ENCODE measurements at places on chromosomes 3 and 15.

GRCh38 chr15:38058596-38059075, 124.2 kb downstream of the TMCO5A start:
- no peak for DNase-seq

DNA sequence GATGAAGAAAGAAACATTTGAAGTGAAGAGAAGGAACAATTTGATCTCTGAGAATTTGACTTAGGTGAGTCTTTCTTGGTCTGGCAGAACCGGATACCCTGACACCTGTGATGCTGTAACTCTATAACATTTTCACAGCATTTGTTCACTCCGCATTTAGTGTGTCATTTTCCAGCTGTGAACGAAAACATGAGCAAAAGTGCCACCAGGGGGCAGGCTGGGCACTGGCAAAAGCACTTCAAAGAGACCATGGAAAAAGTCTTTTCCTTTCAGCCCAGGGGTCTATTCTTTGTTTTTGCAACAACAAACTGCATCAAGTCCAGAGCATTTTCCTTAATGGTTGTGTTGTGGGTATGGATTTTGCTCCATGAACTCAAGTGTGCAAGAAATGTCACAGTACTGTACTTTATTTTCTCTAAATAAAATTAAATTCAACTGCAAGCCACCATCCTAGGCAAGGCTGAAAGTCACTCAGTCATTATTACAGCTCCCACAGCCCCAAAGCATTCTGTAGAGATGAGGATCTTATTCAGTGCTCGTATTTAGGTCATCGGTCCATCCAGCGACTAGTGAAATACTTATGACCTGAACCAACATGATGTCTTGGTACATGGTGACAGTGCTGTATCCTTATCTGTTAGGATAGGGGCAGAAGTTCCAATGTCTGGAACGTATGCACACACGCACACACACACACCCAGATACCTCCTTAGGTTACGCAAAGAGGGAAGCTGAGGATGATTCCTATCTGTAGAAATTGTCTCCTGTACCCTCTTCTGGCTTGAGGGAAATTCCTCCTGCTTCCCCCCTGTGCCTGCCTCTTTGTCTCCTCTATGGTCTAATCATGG, 125.5 kb downstream of the GADL1 start:
- peak; percentile 29 for DNase-seq

DNA sequence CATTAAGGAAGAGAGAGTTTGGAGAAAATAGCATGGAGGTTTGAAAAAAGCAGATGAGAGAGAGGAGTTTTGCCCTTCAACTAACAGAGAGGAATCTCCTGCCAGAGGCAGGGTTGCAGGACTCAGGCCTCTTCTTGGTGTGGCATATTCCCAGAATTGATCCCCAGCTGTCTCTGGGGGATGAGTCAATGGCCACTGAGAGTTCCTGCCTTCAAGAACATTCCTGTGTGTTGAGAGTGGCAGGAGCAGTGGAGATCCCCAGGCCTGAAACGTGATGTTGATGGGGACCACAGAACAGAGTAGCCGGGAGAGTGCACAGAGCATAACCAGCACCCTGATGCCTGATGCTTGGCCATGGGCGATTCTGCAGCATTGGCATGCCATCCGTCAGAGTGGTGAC, 348.4 kb upstream of the THBS1 start:
- no peak for DNase-seq

- no peak for DNase-seq
Measured at GRCh38 chr3:117105686-117106085, 396.1 kb downstream of the TUSC7 start.

DNA sequence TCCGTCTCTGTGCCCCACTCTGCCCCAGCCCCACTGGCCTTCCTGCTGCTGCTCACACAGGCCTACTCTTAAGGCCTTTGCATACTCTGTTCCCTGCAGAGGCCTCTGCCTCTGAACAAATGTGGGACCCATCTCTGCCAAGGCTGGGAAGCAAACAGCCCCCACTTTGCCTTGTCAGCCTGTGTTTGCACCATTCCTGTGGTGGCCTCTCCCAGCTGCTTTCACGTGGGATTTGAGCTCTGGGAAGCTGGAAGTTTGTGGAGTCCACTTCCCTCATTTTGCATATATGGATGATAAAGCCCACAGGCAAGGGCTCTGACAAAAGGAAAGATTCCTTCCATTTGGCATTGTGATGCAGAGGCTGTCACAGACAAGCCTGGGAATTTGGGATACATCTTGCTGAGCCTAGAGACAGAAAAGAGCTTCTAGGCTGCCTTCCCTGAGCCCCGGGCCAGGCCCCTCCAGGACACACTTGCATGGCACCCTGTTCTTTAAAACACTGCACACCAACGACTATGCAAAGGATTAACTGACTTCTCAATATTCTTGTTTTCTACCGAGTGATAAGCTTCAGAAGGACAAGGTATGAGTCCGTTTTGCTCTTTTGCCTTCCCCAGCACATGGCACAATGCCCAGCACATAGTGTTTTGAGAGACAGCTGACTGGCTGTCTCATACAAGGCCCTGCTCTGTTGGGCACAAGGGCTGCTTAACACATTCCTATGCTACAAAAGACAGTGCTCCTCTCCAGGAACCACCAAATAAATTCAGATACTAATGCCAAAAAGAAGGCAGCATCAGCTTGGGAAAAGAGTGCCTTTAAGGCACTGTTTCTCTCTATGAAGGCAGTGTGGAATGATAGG, 120.7 kb upstream of the TOPAZ1 start:
- no peak for DNase-seq

- no peak for DNase-seq
Measured at GRCh38 chr3:55868347-55868746, 381.2 kb upstream of the WNT5A start.

- no peak for DNase-seq
Measured at GRCh38 chr3:98565237-98565643, 28.2 kb downstream of the CPOX start.

GRCh38 chr3:30449290-30449632, 157.1 kb upstream of the TGFBR2 start:
- DNase-seq = no peak

- no peak for DNase-seq
Measured at GRCh38 chr3:108008106-108008505, 82.7 kb downstream of the CD47 start.

DNA sequence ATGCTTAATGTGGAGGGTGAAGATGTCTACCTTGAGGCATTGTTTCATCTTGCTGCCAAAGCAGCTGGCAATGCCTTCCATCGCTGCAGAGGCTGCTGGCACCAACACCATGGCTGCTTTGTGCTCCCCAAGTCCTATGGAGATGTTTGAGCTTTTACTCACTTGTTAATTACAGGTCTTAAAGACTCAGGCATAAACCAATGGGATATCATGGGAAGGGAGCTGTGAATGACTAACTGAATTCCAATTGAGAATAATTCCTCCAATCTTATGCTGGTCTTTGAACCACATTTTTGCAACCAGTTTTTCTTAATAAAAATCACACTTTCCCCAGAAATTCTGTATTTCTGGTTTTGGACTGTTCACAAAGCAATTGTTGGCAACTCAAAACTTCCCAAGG, 762.0 kb downstream of the GBE1 start:
- no peak for DNase-seq

GRCh38 chr15:32888221-32888761, 170.5 kb downstream of the GREM1 start:
- DNase-seq = no peak

- DNase-seq = no peak
Measured at GRCh38 chr3:152480282-152480953, 211.7 kb downstream of the MBNL1 start.

- DNase-seq = no peak
Measured at GRCh38 chr3:58141766-58142345, 68.9 kb downstream of the DNASE1L3 start.

- no peak for DNase-seq
Measured at GRCh38 chr15:76198456-76199105, 112.7 kb downstream of the ETFA start.

DNA sequence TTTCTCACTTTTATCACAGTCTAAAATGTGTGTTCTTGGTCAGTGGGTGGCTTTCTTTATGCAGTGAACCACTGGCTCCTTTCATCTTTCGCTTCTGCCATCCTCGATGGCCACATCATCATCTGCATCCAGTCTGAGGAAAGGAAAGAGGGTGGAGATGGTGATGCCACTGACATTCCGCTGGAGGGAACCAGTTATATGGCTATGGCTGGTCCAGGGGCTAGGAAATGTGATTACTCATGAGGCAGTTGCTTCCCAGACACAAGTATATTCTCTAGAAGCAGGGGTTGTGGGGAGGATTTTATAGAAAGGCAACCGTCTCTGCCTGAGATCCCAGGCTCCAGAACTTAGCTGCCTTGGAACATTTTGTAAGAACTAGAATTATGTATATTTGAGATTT, 246.7 kb upstream of the AZI2 start:
- no peak for DNase-seq

- peak; percentile 17 for DNase-seq
Measured at GRCh38 chr3:98343647-98344507, 9.8 kb upstream of the OR5K4 start.

GRCh38 chr3:107524326-107524840, 1.6 kb downstream of the BBX start:
- DNase-seq = no peak

- DNase-seq = no peak
Measured at GRCh38 chr3:168091941-168092340, 3.8 kb downstream of the GOLIM4 start.

GRCh38 chr15:25327686-25328085, 111.1 kb downstream of the UBE3A start:
- no peak for DNase-seq

DNA sequence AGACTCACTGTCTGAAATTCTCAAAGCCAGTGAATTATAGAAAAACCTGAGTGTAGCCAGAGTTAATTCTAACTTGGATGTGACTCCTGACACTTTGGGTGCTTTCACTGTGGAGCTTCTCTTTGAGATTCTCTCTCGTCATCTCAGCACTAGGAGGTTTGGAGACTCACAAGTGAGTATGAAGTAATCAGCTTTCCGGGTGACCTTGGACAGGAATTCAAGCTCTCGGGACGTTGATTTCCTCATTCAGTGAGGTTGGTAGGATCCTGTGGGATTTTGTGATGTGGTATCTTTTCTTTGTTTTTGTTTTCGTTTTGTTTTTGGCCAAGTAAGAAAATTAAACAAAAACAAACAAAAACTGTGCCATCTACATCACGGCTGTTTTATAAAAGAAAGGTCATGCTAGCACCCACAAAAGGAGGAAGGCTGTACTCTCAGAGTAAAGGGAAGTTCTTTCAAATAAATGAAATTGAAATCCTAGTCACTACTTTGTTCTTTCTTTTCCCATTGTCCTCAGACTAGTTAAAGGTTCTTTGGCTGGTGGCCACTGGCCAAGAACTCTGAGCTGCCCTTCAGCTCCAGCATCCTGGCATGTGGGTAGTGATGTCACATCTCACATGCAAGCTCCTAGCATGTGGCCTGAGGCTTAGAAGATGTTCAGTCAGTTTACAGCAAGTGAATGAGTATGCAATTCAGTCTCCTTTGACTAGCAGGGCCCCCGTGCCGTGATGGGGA, 263.3 kb upstream of the TPM1 start:
- DNase-seq = no peak

GRCh38 chr3:56422316-56422715, 46.0 kb downstream of the ERC2 start:
- DNase-seq = no peak

DNA sequence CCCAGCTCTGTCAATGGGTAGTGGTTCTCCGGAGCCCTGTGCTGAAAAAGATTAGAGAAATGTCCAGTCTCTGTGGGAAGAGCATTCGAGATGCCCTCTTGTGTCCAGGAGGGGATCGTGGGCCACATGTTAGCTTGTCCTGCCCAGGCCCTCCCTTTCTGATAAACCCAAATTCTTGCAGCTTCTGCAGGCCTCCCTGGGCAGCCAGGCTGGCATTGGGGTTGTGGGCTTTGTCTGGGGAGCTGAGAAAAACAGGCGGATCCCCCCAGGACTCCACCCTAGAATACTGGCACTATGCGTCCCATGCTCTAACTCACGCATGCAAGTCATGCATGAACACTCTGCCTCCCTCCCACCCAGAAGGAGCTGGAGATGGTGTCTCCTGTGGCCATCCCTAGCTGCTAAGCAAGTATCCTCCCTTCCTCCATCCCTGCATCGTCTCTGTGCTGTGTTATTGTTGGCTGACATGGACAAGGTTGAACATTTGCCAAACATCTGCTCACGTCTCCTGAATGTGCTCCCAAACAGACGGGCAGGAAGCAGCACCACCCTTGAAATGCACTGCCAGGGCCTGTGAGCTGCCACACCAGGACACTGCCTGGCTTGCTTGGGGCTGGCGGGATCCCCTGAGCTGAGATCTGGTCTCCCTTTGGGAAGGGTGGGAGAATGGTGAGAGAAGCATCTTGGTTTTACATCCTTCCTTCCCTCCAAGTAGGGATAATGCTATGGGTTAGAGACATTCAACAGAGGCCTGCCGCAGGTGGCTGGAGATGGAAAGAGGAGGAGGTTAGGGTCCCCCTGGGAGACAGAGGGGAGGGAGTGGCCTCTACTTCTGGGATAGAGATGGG, 26.5 kb downstream of the CFAP161 start:
- no peak for DNase-seq

GRCh38 chr3:76470285-76470684, 569.6 kb upstream of the ROBO2 start:
- DNase-seq = no peak

DNA sequence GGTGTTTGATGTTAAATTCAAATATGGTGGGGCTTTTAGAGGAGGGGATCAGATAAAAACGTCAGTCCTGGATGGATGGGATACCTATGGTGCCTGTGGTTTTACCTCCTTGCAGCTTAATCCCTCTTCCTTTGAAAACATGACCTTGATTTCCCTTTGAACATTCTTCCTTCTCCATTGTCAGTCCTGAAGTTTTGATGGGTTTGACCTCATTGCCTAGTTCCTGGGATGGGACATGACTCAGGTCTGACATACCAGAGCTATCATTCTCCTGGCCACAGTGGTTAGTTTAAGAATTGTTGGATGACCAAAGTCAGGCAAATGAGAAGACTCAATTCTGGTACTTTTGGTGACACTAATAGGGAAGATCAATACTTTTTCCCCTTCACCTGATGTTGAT, 87.2 kb downstream of the PRICKLE2 start:
- no peak for DNase-seq

DNA sequence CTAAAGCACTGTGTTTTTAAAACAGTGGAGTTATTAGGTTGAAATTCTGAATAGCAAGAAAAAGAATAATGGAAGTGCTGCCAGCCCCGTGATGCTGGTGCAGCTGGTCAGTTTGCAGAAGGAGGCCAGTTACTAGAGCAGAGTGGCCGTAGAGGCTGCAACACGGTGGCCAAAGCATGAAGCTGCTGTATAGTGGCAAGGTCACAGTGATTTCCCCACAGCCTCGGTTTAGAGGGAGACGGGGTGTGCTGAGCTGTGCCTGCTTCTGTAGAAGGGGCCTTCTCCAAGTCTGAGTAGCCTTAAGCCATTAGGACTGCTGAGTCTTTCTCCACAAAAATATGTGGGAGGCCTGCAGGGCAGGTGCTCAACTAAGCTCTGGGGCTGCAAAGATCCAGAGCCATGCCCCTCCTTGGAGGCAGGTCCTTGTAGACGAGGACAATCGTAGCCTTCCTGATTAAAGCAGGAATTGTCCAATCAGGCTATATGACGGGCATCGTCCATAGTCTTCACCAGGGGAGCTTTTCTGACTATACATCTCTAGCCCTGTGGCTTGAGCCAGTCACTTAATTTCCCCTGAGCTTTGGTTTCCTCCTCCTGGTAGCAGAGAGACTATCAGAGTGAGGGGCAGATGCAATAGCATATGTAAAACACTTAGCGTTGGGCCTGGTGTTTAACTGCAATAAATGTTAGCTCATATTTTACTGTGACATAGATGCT, 151.6 kb downstream of the PGPEP1L start:
- no peak for DNase-seq

GRCh38 chr3:176978441-176978840, 218.8 kb downstream of the TBL1XR1 start:
- no peak for DNase-seq

Measured in NK-92 treated with Interleukin-12 subunit alpha and Interleukin-12 subunit beta, amount 100 ng/mL, for 24 hours (cell line).